ENCODE measurements at places on chromosomes 7 and 10.

GRCh38 chr10:82331716-82332115 lies 456.7 kb downstream of the NRG3 start:
- no peak for DNase-seq

- no peak for DNase-seq
Observed at GRCh38 chr7:33770576-33770975, 134.8 kb upstream of the BMPER start.

DNA sequence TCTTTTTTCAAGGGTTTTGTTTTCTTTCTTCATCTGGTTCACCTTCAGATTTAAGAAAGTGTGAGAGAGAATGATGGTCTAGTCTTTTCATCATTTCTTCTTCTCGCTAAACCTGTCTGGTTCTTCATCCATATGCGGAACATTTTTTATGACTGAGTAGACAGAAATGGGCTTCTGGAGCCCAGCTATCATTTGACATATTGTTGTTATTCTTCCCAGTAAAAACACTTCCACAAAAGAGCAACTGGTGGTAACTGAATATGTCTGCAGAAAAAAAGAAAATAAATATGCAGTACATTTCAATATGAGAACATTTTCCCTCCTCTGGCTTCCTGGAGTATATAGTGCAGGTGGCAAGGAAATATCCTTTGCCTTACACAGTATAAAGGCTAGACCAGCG lies 209.5 kb downstream of the JCAD start:
- DNase-seq = no peak

- DNase-seq = no peak
Observed at GRCh38 chr10:77245953-77246352, 391.7 kb downstream of the KCNMA1 start.

DNA sequence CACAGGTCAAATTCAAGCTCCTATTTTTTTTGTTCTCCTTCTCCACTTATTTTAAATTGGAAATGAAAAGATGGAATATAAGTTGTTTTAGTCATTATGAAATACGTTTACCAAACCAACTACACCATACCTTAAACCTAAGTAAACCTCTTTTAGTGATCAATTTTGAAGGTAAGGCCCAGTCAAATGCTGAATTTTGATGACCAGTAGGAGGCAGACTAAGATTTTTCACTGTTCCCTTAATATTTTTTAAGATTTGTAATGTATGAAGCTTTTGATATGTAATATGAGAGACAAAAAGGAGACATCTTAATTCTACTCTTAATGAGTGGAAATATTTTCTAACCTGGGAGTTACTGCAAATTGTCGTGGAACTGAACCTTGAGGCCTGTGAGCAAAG lies 311.6 kb downstream of the EXOC4 start:
- no peak for DNase-seq

DNA sequence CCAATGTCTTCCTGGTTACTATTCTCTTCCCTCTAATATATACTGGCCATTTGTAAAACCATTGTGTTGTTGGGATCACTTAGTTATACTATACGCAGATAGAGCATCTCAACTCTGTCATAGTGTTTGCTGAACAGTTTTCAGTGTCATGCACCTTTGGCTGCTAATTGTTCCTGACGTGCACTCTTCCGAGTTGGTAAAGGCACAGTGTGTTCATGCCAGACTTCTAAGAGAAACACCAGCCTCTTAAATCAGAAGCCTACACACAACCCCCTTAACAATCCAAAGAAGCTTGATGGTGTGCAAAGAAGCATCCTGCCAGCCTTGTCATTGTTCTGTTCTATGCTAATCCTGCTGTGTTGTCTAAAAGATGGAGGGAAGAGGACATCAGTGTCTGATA lies 131.1 kb downstream of the MAPK8 start:
- DNase-seq = no peak

GRCh38 chr10:1010703-1011102 lies 15.0 kb downstream of the IDI2 start:
- DNase-seq = no peak
